ENCODE measurements at places on chromosomes 7 and 10. TPM values are rescaled to one million over a fixed set of nuclear protein-coding genes. Genes with fewer than 3 reads are reported as not detected.

Gene C10orf90
- not detected for total RNA-seq

Gene MLXIPL
- 1.5 TPM for total RNA-seq

Gene UBE2D4
- 3.9 TPM for total RNA-seq

Gene FBXO24
- 0.45 TPM for total RNA-seq

Gene ZNF786
- total RNA-seq: 15.7 TPM

Gene HMX3
- not detected for total RNA-seq

Measured in mammary epithelial cell (primary cell).